ENCODE measurements at places on chromosomes 3 and 15.

DNA sequence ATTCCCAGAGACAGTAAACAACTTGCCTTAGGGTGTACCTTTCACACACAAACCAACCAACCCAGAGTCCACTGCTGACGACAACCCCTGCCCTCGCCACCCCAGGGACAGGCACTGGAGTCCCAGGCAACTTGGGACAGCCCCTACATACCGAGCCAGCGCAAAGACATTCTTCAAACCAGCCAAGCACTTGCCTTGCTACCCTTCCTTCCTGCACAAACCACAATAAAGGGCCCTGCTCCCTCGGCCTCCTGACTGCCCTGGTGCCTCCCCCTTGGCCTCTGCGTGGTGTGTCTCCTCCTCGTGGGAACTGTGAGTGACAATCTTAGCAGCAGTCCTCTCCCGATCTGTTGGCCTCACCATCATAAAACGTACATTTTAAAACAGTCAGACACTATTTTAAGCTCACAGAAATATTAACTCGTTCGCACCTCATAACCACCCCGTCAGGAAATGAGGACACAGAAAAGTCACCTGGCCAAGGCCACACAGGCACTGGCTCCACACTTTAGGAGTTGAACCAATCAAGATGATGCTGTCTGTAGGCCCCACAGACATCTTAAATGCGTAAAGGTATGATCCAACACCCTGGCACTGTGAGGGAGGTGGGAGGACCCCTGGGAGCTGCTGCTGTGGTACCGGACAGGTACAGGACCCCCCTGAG, 113.8 kb downstream of the ADCY5 start:
- no peak for DNase-seq

DNA sequence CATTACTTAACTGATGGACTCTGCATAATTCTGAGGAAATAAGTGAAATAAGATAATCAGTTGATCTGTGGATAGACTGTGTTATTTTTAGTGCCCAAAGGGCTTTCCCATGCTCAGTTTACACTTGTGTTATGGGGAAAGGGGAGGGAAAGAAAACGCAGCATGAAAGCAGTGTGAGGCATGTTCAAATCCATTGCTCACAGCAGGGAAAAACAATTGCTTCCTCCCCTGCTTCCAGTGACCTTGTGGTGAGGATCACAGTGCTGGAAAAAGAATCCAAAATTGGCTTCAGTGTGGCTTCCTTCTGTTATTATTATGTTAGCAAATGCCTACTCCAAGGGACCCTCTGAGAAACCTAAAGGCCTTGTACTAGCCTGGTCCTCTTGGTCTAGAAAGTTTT, 285.1 kb upstream of the CDIN1 start:
- no peak for DNase-seq

- no peak for DNase-seq
These were observed 57.2 kb downstream of the DLG1 start for GRCh38 chr3:197241173-197241572.

DNA sequence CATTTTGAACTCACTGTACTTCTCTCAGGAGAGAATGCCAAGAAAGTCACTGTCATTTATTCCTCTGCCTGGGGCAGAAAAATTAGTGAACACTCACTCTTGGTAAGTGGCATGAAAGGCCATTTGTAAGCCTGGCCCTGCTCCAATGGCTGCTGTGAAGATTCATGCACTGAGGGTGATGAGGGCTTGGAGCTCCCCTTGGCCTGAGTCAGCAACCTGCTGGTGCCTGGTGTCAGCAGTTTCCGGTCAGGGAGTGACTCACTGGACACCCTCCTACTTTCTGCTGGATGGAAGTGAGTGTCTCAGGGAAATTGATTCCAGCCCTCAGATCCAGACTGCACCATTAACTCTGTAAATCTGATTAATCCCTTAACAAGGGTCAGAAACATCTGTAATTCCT, 37.6 kb downstream of the TRA2B start:
- no peak for DNase-seq

DNA sequence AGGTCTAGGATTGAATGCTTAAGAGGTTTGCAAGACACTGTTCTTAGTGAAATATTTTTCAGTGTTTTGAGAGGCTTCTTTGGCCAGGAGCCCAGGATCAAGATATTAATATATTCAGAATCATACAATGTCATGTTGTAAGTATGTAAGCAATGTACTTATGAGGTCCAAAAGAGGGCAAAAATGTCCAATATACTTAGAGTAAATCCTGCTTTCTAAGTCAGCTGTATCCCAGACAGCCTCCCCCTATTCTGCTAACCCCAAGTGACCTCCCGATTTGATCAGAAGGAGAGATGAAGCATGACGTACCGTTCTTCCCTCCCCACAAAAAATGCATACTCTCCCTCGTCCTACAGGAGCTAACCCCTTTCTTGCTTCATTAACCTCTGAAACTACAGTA, 70.9 kb downstream of the CHAC1 start:
- DNase-seq = no peak
